Stimulated activated CD4-positive, alpha-beta T cell treated with anti-CD3 and anti-CD28 coated beads, Interleukin-2, amount 100 ng/mL, for 24 hours (primary cell): ENCODE measurements at places on chromosomes 7 and 10.

GRCh38 chr10:75640803-75641202 lies 209.4 kb downstream of the LRMDA start:
- no peak for DNase-seq

DNA sequence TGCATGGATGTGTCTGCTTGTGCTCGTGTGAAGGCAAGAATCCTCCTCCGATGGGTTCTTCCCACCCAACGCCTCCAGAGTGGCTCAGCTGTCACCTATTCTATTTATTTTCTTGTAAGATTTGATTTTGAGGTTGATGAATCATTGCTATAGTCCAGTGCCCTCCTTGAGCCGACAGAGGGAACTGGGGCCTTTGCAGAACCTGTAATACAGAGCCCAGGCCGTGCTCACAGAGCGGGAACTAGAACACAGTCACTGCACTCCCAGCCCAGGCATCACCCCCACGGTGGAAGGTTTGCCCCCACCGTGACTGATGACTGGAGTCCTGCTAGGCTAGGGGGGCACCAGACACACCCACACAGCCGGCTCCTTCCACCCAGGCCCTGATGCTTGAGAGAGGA lies 2.0 kb downstream of the RARRES2 start:
- no peak for DNase-seq

GRCh38 chr7:23964715-23965114 lies 254.7 kb downstream of the STK31 start:
- no peak for DNase-seq

DNA sequence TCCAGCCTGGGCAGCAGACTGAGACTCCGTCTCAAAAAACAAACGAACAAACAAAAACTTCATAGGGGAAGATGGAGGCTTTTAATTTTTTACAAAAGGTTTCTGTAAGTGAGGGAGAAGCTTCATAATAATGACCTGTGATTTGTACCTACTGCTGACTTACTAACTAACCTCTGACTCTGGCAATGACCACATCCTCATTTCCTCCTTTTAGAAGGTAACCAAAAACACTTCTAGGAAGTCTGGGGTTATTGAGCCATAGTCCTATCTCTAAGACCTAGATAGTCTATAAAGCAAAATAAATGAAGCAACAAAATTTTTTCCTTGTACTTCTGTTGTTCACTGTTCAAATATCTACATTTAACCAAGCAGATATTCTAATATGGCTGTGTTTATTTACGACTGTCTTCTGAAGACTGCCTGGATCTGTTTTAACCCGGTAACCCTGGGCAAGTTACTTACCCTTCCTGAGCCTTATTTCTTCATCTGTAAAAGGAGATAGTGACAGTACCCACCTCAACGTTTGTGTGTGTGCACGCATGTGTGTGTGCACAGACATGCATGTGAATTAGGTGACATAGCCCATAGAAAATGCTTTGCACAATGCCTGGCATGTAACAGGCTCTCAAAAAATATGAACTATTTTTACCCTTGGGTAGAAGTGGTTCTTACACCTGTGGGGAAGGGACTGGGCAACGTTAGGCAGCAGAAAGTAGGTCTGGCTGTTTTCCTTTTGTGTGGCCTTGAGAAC lies 30.8 kb upstream of the SMNDC1 start:
- no peak for DNase-seq
